ENCODE measurements at places on chromosomes 1 and 21. TPM values are rescaled to one million over a fixed set of nuclear protein-coding genes. Genes with fewer than 3 reads are reported as not detected.

MYOM3 gene
- 7.7 TPM for total RNA-seq

AADACL4 gene
- total RNA-seq, result 0.37 TPM

CGN gene
- 5.9 TPM for total RNA-seq

DNA sequence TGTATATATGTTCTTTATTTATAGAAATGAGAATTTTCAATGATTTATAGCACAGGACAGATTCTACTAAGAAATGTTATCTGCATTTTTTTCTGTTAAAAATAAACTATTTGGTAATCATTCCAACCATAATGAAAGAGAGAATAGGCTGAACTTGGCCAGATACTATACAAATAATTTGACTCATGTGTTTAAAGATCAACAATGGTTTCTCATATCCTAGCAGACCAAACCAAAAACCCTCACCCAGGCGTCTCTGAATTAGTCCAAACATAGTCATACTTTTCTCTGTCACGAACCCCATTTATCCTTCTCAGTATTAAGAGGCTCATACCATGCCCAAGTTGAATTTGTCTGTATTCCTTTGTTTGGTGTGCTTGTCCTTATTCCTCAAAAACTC is 40.3 kb downstream of the RPE65 start:
- no peak for DNase-seq

DNA sequence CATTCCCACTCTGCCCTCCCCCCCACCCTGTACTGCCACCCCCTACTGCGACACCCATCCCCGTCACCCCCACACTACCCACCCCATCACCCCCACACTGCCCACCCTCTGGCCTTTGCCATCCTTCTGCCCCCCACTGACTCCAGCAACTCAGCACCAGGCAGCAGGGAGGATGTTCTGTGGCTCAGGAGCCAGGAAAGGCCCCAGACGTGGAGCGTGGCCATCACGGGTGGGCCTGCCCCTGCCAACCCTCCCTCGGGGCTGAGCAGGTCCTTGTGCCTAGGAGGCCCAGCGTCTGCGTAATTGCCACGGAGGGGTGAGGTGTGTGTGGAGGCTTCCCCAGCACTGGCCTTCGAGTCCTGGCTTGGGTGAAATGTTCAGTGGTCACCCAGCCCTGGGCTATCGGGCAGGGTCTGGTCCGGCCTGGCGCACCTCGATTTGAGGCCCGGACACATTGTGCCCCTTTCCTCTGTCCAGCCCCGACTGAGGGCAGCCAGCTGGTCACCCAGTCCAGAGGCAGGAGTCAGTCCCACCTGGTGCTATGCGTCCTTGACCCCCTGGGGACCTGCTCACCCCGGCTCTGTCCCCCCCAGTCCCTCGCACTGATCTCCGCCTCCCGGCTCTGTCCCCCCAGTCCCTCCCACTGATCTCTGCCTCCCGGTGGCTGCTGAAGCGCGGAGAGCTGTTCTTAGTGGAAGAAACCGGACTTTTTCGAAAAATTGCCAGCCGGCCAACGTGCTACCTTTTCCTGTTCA is 23.0 kb downstream of the ARHGEF16 start:
- DNase-seq, result no peak

All from urinary bladder (tissue), 4 donors.